ENCODE measurements at places on chromosomes 5 and 9.

- peak; percentile 15 for DNase-seq
Measured at GRCh38 chr9:99722877-99723276, 98.8 kb upstream of the NR4A3 start.

GRCh38 chr9:110077925-110078324, 130.0 kb downstream of the C9orf152 start:
- no peak for DNase-seq

- DNase-seq, result no peak
Measured at GRCh38 chr5:150066436-150066835, 19.9 kb downstream of the CSF1R start.

DNA sequence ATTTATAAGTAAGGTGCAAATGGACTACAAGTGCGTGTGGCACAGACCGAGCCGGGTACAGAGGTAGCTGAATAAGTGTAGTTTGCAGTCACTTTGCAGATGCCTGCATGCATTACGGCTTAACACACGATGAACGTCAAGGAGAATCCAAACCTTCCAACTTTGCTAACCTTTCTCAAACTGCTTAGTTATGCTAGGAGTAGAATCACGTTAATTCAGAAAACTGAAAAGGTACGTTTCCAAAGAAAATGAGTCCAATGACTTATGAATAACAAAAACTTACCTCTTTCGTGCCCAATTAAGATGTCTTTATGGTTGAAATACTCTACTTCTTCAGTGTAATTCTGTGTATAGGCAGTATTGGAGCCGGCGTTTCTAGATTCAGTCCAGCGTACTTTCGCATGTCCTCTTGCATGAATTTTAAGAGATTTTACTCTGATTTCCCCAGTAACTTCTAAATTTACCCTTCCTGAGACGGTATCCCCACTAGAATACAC, 539 bp downstream of the ARRDC3 start:
- peak; percentile 55 for DNase-seq

GRCh38 chr5:41057231-41057630, 13.9 kb downstream of the MROH2B start:
- DNase-seq, result no peak
